ENCODE measurements at places on chromosomes 4 and X.

DNA sequence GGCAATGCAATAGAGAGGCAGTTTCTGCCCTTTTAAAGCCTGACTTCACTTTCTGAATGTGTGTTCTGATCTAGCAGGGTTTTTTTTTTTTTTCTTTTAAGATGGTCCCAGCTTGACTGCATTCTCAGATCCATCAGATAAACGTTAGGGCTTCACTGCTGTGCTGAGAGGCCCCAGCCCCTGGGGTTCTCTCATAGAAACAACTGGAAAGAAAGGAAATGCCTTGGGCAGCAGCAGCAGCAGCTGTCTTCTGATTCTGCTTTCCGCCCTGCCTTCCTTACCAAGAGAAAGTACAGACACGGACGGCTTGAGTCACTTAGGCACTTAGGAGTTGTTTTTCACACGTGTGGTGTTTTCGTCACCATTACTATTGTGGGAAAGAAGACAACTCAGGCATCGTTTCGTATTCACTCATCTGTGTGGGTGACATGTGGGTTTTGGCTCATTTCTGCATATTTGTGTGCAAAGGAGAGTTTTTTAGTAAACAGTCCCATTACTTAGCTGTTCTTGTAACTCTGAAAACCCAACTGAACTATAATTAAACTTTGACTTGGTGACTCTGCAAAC lies 172.0 kb downstream of the PTTG2 start:
- DNase-seq = peak; percentile 53

GRCh38 chr4:102390438-102390837 lies 45.2 kb upstream of the SLC39A8 start:
- no peak for DNase-seq

DNA sequence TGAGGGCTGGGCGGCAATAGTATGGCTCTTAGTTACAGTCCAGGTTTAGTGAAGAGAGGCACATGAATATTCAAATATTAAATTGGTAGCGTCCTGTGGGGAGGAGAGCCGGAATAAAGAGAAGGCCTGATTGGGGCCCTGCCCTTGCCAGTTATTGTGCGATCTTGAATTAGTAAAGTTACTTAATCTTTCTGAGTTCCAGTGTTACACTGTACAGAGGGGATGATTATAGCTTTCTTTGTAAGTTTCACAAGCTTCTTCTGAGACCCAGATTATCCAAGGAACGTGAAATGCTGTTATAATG lies 1.2 kb downstream of the METAP1 start:
- no peak for DNase-seq

DNA sequence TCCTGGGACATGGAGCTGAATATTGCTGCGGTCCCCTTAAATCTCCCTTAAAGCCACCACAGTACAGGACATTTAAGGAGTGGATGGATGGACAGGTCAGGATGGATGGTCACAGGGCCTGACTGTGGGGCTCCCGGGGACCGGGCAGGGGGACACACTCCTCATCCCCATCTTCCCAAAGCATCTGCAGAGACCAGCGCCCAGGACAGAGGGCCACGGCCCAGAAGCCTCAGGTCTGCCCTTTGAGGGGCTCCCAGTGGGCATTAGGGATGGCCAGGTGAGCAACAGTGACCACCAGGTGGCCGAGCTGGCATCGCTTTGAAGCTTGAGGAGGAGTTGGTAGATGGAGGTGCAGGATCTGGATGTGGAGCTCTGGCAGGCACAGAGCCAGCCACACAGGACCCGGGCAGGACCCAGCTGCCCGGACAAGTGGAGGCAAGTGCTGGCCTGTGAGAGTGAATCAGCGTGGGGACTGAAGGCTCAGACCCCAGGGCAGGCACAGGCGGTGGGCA lies 51.4 kb downstream of the ABLIM2 start:
- DNase-seq = no peak

DNA sequence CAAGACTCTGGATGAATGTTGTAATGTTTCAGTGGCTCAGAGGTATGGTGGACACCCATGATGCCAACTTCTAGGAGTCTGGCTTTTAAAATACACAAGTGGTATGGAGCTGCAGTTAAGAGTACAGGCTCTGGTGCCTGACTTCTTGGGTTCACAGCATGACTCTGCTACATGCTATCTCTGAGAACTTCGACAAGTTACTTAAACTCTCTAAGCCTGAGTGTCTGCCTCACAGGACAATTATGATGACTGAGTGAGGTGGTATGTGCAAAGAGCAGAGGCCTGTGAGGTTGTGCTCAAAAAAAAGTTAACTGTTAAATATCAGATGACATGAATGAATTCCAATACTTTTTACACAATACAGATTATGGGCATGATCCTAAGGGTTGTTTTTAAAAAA lies 90.9 kb upstream of the SRD5A3 start:
- no peak for DNase-seq

- no peak for DNase-seq
These were observed 59.4 kb upstream of the NAP1L5 start for GRCh38 chr4:88757067-88757466.

DNA sequence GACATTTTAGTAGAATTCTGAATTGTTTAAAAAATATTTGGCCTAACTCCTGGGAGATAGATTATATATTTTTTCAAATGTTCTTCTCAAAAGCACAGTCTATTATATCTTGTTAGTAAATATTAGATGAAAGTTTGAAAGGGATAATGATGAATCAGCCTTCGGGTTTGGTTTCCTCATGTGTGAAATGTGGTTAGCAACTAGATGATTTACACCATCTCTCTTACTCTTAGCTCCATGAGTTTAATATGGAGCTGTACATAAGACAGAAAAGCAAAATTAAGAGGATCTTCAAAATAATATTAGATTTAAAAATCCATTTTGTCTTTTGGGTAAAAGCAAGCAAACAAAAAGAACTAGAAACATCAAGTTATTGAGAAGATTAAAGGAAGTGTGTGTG lies 120.8 kb upstream of the SFRP2 start:
- no peak for DNase-seq

- no peak for DNase-seq
These were observed 389.0 kb upstream of the ZFP42 start for GRCh38 chr4:187606581-187606980.

DNA sequence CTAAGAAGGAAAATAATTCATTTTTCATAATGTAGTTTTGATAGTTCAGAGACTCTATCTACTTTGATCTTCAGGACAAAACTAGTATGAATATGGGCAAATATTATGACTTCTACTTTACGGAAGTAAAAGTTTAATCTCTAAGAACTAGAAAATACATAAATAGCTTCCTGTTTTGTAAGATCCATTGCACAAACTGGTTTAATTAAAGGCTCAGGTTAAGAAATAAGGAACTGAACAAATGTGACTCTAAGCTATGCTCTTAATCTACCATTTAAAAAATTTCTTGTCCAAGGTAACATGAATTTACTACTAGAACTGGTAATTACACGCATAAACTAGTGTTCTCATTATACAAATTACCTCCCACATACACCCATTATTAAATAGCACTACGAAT lies 360.6 kb downstream of the INPP4B start:
- DNase-seq = no peak

DNA sequence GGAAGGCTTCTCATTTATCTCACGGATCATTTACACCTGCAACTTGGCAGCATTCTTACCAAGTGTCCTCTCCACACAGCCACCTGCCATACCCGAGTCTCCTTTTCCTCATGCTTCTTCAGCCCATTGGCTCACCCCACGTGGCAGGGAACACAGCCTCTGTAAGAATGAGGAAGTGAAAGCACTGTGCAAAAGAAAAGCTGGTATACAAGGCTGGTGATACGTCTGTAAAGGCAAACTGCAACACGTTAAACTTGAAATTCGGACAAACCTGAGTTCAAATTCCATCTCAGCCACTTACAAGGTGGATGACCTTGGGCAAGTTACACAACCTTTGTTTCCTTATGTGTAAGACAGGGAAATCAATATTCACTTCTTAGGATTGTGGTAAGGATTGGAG lies 164.0 kb upstream of the RASGEF1B start:
- DNase-seq = no peak

GRCh38 chr4:39047681-39048080 lies 14.4 kb upstream of the KLHL5 start:
- DNase-seq = no peak

DNA sequence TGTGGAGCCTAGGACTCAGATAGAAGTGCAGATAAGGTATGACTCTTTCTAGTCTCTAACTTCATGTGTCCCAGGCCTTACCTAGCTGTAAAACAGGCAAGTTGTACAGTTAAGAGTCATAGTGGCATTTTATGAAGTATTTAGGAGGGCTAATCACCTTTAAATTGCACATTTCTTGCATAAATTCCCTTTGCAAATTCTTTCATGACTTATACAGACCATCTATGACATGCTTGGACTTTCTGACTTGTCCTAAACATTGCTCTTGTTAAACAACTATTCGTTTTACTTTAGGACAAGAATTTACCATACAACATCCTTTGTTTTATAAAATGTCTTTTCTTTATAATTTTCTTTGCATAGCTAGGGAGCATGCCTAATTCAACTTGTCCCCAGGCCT lies 7.8 kb upstream of the RRAGB start:
- no peak for DNase-seq

GRCh38 chr4:56080384-56080783 lies 131.6 kb downstream of the CEP135 start:
- no peak for DNase-seq

- DNase-seq = no peak
These were observed 120.9 kb downstream of the SPCS3 start for GRCh38 chr4:176440698-176441097.

GRCh38 chrX:105565856-105566255 lies 256.5 kb upstream of the NRK start:
- no peak for DNase-seq

GRCh38 chr4:185945906-185946305 lies 123.0 kb upstream of the TLR3 start:
- no peak for DNase-seq

DNA sequence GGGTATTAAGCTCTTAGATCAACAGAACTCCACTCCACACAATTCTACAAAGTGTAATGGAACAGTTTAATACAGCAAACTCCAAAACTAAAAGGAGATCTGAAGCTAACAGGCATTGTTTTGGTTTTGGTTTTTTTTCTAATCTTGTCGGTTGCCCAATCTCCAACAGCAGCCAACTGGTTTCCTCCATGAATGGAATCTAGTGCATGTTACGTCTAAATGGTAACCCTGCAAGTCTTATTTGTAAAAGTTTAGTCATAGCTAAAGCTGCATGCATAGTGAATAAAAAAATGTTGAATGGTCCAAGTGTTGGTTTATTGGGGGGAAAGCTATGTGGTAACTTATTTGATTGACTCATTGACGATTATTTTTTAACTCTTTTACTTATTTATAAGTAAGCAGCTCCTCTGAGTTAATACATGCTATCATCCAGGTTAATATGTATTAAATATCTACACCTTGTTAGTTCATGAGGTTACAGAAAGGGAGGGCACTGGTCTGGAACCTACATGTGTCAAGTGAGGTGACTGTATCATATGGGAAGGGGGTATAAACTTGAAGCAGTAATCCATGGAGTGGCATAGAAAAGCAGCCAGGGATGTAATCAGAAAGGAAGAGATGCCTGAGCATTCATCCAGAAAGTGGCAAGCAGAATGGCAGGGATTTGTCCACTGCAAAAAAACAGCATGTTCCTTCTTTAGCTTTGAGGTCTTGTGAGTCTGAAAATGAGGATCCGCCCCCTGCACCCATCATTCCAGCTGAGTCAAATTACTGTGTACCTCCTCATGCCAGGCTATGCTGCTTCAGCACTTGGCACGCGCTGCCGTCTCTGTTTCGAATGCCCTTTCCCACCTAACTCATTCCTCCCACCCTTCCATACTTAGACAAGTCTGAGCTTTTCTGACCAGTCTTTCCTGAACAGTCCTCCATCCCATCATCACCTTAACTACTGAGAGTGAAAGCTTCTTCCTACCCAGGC lies 81.7 kb downstream of the PDGFC start:
- no peak for DNase-seq

DNA sequence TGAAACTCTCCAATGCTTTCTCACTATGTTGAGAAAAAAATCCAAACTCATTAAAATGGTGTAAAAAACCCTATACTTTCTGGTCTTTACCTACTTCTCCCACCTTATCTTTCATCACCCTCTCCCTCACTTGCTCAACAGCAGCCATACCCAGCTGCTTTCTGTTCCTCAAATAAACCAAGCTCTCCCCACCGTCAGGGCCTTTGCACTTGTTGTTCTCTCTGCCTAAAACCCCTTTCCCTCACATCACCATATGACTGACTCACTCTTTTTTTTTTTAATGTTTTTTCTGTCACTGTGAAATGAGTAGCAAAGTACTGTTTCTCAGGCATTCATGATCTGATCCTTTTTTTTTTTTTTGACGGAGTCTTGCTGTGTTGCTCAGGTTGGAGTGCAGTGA lies 122.3 kb upstream of the TMEM164 start:
- no peak for DNase-seq
